ENCODE measurements at places on chromosomes 6 and 20. TPM values are rescaled to one million over a fixed set of nuclear protein-coding genes. Genes with fewer than 3 reads are reported as not detected.

DNA sequence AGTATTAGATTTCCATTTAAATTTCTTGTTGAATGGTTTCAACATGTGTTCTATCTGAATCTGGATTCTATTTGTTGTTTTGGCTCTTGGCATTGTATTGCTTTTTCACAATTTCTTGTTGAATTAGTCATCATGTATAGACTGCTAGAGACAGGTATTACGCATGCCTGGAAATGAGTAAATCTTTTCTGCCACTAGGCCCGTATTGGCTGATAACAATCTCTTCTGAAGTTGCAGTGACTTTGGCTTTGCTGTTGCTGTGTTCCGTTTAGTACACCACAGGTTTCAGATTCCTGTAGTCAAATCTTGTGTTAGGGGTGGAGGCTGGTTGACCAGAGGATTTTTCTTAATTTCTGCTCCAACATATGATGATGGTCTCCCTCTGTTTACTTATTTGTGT is 1339.4 kb downstream of the GRIK2 start:
- H3K27me3 ChIP-seq = no peaks in the 10 kb centered on the region
- no peak overlapping the region for H3K4me3 ChIP-seq
- H3K27ac ChIP-seq = no peak overlapping the region
- no peaks in the 10 kb centered on the region for H3K4me1 ChIP-seq

- no peak overlapping the region for H3K4me3 ChIP-seq
- no peak overlapping the region for H3K27ac ChIP-seq
- no peak for DNase-seq
- H3K4me1 ChIP-seq = no peaks in the 10 kb centered on the region
- peaks cover 37% of the 10 kb centered on the region for H3K36me3 ChIP-seq
- no peaks in the 10 kb centered on the region for H3K27me3 ChIP-seq
Observed at GRCh38 chr6:89862273-89862672, 32.0 kb upstream of the GJA10 start.

GRCh38 chr20:40970218-40970617 is 58.4 kb upstream of the TOP1 start:
- H3K27me3 ChIP-seq = no peaks in the 10 kb centered on the region
- H3K4me3 ChIP-seq = no peak overlapping the region
- H3K4me1 ChIP-seq = no peaks in the 10 kb centered on the region
- no peaks in the 10 kb centered on the region for H3K36me3 ChIP-seq
- H3K27ac ChIP-seq = no peak overlapping the region

GRCh38 chr20:34547844-34548613 is 10.5 kb upstream of the MAP1LC3A start:
- H3K27me3 ChIP-seq = no peaks in the 10 kb centered on the region
- DNase-seq = no peak
- peaks cover 2% of the 10 kb centered on the region for H3K36me3 ChIP-seq
- no peak overlapping the region for H3K4me3 ChIP-seq

- DNase-seq = no peak
- H3K27me3 ChIP-seq = no peaks in the 10 kb centered on the region
- H3K36me3 ChIP-seq = peaks cover 17% of the 10 kb centered on the region
Observed at GRCh38 chr6:160129881-160130615, 8.4 kb downstream of the SLC22A1 start.

DNA sequence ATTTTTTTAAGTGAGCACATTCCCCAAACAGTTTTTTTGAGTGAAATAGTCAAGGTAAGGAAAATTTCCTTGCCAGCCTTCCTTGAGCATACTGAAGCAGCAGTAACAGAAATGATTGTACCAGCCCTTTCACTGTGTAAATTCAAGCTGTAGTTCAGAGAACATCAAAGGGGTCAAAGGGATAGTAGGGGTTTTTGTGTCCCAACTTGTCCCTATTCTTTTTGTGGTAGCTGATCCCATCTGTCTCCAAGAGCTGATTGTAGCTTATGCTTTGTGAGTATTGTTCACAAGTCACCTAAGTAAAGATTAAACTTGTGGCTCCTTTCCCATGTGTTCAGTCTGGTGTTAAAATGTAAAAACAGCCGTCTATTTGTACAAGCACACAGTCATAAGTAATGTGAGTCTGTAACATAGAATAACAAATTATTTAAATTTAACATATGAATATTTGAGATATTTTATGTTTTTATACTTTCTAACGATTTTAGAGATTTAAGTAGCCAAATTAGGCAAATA is 185.0 kb downstream of the CENPW start:
- H3K36me3 ChIP-seq = no peaks in the 10 kb centered on the region
- H3K27me3 ChIP-seq = no peaks in the 10 kb centered on the region
- H3K4me1 ChIP-seq = no peaks in the 10 kb centered on the region
- no peak overlapping the region for H3K4me3 ChIP-seq
- DNase-seq = no peak

The KCNQ5 gene
- polyA plus RNA-seq = not detected

The IL17A gene
- not detected for polyA plus RNA-seq

Data from small intestine (tissue), 16 donors.